A549 treated with DMSO at 1 μM for 4 hours (cell line): ENCODE measurements at places on chromosomes 4 and X. TPM values are rescaled to one million over a fixed set of nuclear protein-coding genes. Genes with fewer than 3 reads are reported as not detected.

STARD8 gene
- total RNA-seq: 0.95 to 1.9 TPM (median 1.8 TPM) in 5 replicates

GPR119 gene
- total RNA-seq: not detected in 5 replicates

PITX2 gene
- total RNA-seq: 1.0 to 1.6 TPM (median 1.3 TPM) in 5 replicates

APELA gene
- total RNA-seq: not detected in 5 replicates

PABPC1L2A gene
- total RNA-seq: not detected in 5 replicates

ARHGAP24 gene
- 3.4 to 4.9 TPM (median 4.3 TPM) in 5 replicates for total RNA-seq

NDNF gene
- total RNA-seq: not detected in 5 replicates

TMPRSS11B gene
- 0.04 TPM in 1 of 5 replicates, not detected in the others for total RNA-seq

DDIT4L gene
- total RNA-seq: 0.49 to 0.72 TPM (median 0.59 TPM) in 5 replicates

PCDH10 gene
- total RNA-seq: 0.09 to 0.23 TPM (median 0.16 TPM) in 5 replicates

FIP1L1 gene
- 29.6 to 36.6 TPM (median 33.1 TPM) in 5 replicates for total RNA-seq

SHOX gene
- not detected in 5 replicates for total RNA-seq

STBD1 gene
- 6.5 to 7.1 TPM (median 6.9 TPM) in 5 replicates for total RNA-seq

H2BW2 gene
- total RNA-seq: not detected in 5 replicates

ADH6 gene
- total RNA-seq: 0.05 to 0.06 TPM in 2 of 5 replicates, not detected in the others

PABPC4L gene
- total RNA-seq: 0.05 to 0.16 TPM (median 0.11 TPM) in 5 replicates

MAGEC1 gene
- total RNA-seq: 0.02 to 0.16 TPM (median 0.04 TPM) in 4 of 5 replicates, not detected in the other

ASB5 gene
- total RNA-seq: 0.06 to 0.10 TPM in 2 of 5 replicates, not detected in the others

ZFYVE28 gene
- 1.3 to 2.7 TPM (median 2.4 TPM) in 5 replicates for total RNA-seq

FANCB gene
- total RNA-seq: 3.2 to 4.5 TPM (median 4.1 TPM) in 5 replicates

PROM1 gene
- total RNA-seq: 0.02 to 0.22 TPM (median 0.10 TPM) in 4 of 5 replicates, not detected in the other

SLITRK4 gene
- 0.02 TPM in 2 of 5 replicates, not detected in the others for total RNA-seq

MSANTD1 gene
- 0.15 to 0.18 TPM (median 0.16 TPM) in 4 of 5 replicates, not detected in the other for total RNA-seq

PABPC1L2B gene
- total RNA-seq: not detected in 5 replicates

SERTM2 gene
- total RNA-seq: not detected in 5 replicates

RNF150 gene
- 0.26 to 0.57 TPM (median 0.30 TPM) in 5 replicates for total RNA-seq

MAOB gene
- 0.07 to 0.25 TPM (median 0.12 TPM) in 4 of 5 replicates, not detected in the other for total RNA-seq

ASMT gene
- 0.17 to 0.38 TPM (median 0.34 TPM) in 3 of 5 replicates, not detected in the others for total RNA-seq

UGT2B17 gene
- total RNA-seq: not detected in 5 replicates
